Activated T-helper 9 cell treated with anti-CD3 and anti-CD28 coated beads, Interleukin-2, amount 50 U/mL, for 16 hours (primary cell): ENCODE measurements at places on chromosomes 6 and 20.
A peak's percentile ranks its signal among the peaks of the same experiment; 100 is the strongest.

DNA sequence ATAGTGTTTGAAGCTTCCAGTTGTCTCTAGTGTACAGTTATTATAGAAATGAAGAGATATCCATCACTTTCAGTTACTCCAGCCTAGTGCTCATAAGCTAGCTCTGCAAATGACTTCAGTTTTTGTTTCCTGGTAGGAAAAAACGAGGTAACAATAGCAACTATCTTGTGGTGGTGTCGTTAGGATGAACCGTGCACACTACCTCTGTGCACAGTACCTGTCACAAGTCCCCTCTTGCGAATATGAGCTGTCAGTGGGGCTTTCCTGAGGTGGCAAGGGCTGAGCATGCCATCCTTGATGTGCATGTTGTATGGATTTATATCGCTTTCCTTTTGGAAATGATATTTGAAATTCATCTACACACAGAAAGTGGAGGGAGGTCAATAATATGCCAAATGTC, 151.8 kb downstream of the ARID1B start:
- no peak for DNase-seq

GRCh38 chr20:62019881-62020492, 45.7 kb downstream of the TAF4 start:
- no peak for DNase-seq

DNA sequence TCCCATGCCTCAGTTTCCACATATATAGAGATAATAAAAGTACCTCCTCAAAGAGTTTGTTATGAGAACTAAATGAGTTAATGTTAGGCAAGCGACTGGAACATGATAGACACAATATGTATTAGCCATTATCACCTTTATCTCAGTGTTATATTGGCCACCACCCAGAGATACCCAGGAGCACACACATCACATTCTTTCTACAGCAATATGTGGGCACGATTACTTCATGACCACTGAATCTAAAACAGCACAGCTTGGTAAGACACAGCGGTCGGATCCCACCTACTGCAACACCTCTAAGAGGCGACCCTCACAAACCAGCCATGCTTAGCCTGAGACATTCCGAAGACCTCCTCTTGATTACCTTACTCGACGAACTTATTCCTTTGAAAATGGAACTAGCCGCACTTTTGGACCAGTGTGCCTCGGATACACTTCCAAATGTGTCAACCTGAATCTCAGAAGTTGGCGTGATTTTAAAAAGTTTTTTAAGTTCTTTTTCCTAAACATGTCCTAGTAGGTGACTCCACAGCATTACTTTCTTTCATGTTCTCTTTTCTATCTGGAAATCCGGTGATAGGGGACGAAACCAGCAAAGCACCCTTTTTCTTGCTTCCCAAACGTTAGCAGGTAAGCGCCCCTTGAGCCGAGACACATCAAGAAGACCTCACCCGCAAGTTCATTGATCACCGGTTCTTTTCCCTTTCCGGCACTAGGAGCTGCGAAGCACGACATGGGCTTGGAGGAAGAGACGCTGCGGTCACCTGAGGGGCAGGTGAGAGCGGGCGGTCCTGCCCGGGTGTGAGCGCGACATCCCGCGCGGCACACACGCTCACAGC, 923 bp downstream of the GMDS start:
- DNase-seq: no peak

- no peak for DNase-seq
Observed at GRCh38 chr6:53869964-53870363, 75.2 kb downstream of the LRRC1 start.

DNA sequence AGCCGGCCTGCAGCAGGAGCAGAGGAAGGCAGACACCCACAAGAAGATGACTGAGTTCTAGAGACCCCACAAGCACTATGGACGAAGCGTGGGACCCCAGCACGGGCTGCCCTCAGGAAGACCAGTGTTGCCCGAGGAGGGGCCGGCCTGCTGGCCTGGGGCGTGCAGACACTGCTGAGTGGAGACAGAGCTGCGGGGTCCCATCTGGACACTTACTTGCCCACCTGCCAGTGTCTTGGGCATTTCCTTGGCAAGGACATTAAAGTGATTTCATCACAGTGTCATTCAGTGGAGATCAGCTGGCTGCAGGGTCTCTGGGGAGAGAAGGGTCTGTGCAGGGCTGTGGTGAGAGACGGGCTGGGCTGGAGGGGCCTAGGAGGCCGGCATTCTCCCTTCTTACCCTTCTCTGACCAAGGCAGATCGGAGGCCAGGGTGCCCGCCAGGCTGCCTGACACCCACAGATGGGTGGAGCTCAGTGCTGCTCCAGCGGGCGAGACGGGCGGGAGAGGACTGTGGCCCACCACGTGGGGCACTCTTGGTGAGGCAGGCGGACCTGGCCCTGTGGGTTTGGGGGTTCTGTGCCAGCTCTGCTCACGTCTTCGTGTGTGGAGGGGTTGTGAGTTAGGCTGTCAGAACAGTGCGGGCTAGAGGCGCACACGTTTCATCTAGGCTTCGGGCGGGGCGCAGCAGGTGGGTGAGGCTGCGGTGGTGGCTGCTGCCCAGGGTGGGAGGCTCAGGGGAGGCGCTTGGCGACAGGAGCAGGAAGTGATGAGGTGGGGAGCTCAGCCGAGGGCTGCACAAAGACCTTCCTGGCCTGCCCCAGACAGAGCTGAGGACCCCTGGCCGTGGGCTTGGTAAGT, at the start of gene LIME1:
Gene LIME1, plus strand, starts transcription at position 806 of the 860 bp plus-strand sequence. CDS start 886 bp downstream, outside the sequence.
- peak; percentile 49 for DNase-seq

DNA sequence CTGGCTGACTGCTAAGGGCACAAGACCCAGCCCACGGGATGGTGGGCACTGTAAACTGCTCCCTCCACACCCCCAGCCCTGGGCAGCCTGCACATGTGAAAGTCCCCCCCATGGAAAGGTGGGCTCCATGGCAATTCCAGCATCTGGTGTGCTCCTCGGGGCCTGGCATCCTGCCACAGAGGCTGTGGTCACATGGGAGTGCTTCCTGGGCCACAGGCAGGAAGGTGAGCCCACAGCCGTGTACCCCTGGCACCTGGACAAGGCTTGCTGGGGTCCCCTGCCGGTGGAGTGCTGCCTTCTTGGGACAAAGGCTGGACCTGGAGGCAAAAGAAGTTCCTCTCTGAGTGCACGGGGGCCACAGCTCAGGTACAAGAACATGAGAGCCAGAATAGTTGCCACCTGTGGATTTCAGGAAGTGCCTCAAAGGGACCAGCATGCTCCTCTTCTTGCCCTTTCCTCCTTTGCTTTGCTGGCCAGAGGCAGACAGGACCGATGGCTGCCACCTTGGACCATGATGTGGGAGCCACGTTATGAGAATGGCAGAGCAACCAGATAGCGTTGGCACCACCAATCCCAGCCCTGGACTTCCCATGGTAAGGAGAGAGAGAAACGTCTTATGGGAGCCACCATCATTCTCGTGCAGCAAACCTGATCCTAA, 120.2 kb upstream of the MLN start:
- no peak for DNase-seq

- DNase-seq: no peak
Observed at GRCh38 chr6:47076422-47077344, 34.6 kb upstream of the ADGRF1 start.

GRCh38 chr6:36660771-36661471, 17.6 kb upstream of the CDKN1A start:
- no peak for DNase-seq

GRCh38 chr6:100613656-100614055, 148.9 kb upstream of the SIM1 start:
- no peak for DNase-seq

- no peak for DNase-seq
Observed at GRCh38 chr6:108966855-108967755, 118.9 kb downstream of the ARMC2 start.

DNA sequence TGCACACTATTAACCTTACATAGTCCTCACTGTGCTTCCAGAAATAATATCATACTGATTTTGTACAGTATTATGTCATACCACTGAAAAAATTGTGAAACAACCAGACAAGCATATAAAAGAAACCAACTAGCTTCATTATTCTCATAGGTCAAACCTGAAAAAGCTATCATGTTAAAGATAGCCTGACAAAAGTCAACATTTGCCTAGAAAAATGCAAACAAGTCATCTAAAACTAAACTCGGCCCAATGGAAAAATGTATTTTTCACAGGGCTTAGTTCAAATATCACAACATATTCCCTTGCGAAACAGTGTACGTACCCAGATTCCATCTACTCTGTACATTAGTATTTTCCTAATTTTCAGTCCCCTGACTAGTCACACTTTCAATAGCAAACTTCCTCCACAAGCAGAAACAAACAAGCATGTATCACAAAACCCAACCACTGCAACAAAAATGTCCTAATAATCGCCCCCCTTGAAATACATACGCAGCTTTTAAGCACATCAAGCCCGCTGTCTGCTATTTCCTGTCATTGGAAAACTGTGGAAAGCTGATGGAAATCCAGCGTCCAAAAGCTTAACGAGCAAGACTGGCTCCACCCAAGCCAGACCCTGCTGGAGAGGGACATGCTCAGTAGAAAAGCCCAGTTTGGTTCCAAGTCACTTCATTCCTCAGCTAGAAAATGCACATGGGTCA, 93.1 kb downstream of the EPB41L2 start:
- no peak for DNase-seq

GRCh38 chr20:63893999-63894357, 948 bp upstream of the DNAJC5 start:
- no peak for DNase-seq

GRCh38 chr20:33793011-33793931, 17.9 kb upstream of the CHMP4B start:
- no peak for DNase-seq

- no peak for DNase-seq
Observed at GRCh38 chr20:49870261-49870660, 45.1 kb downstream of the SPATA2 start.

DNA sequence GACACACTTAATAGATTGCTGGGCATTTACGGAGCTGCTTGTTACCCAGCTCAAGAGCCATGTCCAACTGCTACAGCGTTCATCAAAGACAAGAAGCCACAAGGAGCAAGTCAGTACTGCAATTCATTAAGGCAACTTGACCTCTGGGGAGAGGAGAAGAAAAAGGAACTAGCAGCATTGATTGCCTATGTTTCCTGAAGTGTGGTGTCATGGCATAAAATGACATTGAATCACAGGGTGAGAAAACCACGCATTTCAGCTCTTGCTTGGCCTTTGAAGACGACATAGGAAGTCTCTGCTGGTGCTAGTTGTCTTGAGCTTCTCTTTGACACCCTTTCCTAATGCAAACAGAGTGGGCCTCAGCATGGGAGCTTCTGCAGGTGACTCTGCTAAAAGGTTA, 139.1 kb downstream of the CDH26 start:
- DNase-seq: no peak

- DNase-seq: no peak
Observed at GRCh38 chr6:146026873-146027272, 2.0 kb upstream of the GRM1 start.

DNA sequence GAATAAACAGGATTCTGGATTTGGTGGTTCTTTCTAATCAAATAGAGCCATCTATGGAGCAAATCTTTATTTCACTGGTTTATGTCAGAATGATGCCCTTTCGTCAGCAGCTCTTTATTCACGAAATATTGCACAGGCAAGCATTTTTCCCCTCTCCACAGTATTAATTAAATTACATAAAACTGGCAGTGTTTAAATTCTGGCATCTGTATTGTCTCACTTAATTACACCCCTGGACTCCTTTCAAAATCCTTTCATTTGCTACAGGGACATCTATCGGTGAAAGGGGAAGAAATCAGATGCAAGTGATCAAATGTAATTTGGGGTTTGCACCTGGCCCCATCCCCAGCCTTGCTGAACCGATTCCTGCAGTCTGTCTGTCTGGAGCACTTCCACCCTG, 801.9 kb downstream of the QKI start:
- no peak for DNase-seq

DNA sequence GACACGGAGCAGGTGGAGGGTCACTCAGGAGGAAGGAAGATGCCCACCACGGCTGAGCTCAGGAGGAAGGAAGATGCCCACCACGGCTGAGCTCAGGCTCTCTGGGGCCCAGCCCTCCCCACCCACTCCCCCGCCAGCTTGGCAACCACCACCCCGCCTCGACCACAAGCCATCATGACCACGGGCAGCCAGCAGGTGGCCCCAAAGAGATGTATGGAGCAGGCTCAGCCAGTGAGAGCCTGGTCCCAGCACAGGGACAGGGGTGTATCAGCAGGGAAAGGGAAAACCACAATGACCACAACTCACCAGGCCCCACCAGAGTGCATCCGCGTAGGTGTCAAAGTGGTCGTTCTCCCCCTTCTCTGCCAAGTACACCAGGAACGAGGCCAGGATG, 30.4 kb downstream of the KCNQ2 start:
- peak; percentile 41 for DNase-seq

GRCh38 chr20:7728338-7728737, 211.9 kb downstream of the HAO1 start:
- DNase-seq: no peak

- DNase-seq: no peak
Observed at GRCh38 chr6:125102411-125102810, 51.2 kb upstream of the TPD52L1 start.

- DNase-seq: no peak
Observed at GRCh38 chr6:131065112-131065823, 2.2 kb upstream of the EPB41L2 start.

GRCh38 chr6:63814459-63814858, 178.9 kb downstream of the PHF3 start:
- no peak for DNase-seq

- no peak for DNase-seq
Observed at GRCh38 chr6:36327919-36328236, 8.8 kb downstream of the BNIP5 start.

- DNase-seq: no peak
Observed at GRCh38 chr20:56765172-56766073, 136.3 kb downstream of the TFAP2C start.

DNA sequence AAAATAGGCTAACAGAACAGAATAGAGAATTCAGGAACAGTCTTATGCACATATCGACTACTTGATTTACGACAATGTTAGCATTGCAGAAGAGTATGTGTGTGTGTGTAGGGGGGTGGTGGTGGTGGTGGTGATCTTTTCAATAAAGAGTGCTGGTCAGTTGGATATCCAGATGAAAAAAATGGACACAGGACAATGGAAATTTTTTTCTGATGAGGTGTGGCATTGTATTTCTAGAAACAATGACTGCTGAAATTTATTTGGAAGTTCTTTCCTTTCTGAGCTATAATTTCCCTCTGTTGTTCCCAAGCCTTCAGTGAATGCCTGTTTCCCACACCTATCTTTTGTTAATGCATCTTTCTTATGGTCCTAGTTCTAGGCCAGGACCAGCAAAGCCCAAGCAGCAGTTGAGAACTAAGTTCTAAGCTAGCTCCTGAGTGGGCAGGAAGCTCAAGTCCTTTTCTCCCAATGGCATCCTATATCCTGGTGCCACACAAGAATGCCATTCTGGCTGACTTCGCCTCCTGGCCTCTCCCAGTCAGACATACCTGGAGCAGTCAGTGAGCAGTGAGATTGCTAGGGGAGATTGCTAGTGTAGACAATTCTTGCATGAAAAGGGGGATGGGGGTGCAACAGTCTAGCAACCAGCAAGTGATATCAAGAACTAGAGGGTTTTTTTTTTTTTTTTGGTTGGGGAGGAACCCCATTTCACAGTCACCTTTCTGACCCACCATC, 1.2 kb upstream of the TOX2 start:
- no peak for DNase-seq
